ENCODE measurements at places on chromosomes 6 and 20. TPM values are rescaled to one million over a fixed set of nuclear protein-coding genes. Genes with fewer than 3 reads are reported as not detected.

DNA sequence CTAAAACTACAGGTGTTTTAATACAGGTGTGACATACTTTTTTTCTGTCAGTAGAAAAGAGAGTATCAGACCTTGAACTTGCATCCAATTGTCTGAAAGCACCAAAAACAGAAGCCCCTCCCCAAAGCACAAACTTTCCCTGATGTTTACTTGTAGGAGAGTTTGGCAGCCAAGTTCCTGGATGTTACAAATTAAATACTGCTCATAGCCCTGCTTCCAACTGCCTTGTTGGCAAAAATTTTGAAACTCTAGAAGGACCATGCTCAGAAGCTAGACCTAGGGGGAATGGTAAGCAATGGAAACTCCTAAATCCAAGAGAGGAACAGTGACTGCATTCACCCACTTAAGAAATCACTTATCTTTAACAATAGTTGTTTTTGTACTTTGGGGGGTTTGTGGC, 17.0 kb upstream of the ARG1 start:
- DNase-seq = no peak

DNA sequence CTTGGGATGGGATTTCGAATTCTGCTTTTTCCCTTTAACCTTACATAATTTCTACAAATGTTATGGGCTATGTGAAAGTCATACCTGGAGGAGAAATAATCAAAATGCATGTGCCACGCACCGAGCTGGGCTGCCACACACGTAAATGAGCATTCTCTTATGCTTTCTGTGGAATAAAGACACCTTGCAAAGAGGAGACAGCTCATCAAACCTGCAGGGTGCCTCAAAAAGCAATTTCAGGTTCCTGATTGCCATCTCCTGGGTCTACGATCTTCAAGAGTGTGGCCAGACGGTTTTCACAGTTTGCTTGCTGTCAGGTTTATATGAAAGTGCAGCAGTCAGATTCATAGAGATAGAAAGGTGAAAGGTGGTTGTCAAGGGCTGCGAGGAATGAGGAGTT, 36.6 kb downstream of the DUSP22 start:
- DNase-seq = no peak

DNA sequence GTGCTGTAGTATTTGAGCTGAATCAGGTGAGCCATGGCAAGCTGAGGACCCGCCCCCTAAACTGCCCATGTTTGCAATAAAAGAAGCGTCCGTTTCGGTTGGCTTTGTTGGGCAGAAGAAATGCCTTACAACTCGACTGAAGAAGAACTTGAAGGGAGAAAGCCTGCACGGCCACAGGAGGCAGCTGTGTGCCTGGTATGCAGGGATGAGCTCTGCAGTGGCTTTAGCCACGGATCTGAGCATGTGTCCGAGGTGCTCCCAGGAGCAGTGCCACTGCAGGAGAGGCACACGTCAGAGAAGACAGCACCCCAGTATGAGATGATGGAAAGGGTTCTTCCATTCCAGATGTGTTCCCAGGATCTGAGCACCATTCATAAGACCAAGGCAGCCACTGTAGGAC, 23.5 kb downstream of the KIZ start:
- no peak for DNase-seq

DNA sequence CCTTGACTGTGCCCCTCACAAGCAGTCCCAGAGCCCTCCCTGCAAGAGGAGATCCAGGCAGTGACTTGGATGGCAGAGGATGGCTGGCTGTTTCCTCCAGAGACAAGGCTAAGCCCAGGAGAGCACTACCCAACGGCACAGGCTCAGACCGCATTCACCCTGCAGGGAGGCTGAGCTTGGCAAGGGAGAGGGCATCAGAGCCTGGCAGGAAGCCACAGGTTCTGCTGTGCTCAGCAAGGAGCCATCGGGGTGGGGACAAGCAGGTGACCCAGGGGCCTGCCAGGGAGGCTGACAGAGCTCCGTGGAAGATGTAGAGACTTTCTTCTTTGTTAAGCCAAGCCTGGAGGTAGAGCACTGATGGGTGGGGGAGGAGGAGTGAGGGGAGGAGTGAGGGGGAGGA, 159.2 kb upstream of the CST7 start:
- DNase-seq = no peak

GRCh38 chr6:99609905-99610489, 3.4 kb downstream of the PRDM13 start:
- DNase-seq = no peak

GRCh38 chr20:38092915-38093314, 59.4 kb downstream of the RPRD1B start:
- no peak for DNase-seq

GRCh38 chr6:145814035-145814500, 527 bp downstream of the FBXO30 start:
- DNase-seq = peak; percentile 51

GRCh38 chr6:112899541-112899940, 552.4 kb downstream of the RFPL4B start:
- no peak for DNase-seq

- no peak for DNase-seq
Observed at GRCh38 chr20:13223736-13224520, 2.9 kb downstream of the ISM1 start.

DNA sequence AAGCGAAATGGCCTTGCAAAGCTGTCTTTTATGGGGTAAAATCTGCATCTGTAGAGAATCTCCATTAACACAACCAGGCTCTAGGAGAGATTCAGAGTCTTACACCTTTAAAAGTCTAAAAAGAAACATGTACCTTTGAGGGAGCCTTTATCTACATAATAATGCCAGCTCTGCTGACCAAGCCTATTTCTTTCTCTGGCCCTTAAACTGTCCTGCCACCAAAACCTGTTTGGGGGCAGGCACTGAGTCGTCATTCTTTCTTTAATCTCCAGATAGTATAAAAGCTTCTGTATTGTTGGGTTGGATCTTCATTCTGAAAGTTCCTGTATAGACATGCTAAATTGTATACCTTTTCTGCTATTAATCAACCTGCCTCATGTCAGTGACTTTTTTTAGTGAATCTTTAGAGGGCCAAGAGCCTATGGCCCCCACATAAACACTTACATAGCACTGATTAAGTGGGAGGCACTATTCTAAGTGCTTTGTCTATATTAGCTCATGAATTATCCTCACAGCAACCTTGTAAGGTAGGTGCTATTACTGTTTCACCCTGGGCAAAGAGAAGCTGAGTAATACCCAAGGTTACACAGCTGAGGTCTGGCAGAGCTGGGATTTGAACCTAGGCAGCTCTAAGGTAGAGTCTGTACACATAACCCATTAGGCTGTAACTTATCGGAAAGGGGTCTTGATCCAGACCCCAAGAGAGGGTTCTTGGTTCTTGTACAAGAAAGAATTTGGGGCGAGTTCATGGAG, 232.3 kb upstream of the DTNBP1 start:
- DNase-seq = no peak

- no peak for DNase-seq
Observed at GRCh38 chr6:168641446-168641845, 200.5 kb downstream of the SMOC2 start.

- no peak for DNase-seq
Observed at GRCh38 chr6:167569879-167570278, 245.0 kb downstream of the TTLL2 start.

- no peak for DNase-seq
Observed at GRCh38 chr20:63317061-63317460, 24.1 kb downstream of the COL20A1 start.

OPN5 gene
- polyA plus RNA-seq = 1.5 TPM

GRCh38 chr6:109374326-109374892, 7.9 kb downstream of the CD164 start:
- no peak for DNase-seq

- DNase-seq = no peak
Observed at GRCh38 chr6:100339574-100340255, 125.0 kb downstream of the SIM1 start.

DNA sequence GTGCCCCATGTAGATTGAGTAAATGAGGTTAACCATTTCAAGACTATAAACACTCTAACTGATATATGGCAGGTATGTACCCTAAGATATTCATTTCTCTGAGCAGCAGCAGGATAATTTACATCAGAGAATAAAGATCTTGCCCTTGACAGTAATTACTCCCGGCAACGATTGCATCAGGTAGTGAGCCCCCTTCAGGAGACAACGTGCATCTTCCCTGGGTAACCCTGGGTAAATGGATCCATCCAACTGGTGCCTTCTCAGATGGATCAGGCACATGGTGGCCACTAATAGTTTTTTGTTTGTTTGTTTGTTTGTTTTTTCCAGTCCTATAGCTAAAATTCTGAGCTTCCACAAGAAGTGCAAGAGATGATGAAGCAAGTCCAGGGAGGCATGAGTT, 469.4 kb upstream of the SLC35B3 start:
- DNase-seq = no peak

DNA sequence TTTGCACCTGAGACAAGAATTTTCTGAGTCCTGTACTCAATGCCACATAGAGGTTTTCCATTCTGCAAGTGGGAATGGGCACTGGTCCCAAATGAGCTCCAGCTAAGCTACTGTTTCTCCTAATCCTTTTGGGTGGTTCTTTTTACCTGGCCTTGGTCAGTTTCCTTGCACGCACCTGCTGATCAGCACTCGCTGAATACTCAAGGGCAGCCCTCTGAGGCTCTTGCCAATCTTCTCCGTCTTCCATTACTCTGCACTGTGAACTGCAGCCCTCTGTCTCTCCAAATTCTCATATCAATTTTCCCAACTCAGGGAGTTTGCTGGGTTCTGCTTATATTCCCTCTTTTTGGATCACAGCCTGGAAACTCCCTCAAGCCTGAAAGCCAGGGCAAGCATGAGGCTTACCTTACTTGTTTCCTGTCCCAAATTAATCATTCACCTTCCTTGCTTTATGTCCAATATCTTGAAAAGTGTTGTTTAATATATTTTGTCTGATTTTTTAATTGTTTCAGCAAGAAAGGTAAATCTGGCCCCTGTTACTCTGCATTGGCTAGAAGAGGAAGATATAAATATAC, 138.0 kb upstream of the TBX18 start:
- DNase-seq = no peak

DNA sequence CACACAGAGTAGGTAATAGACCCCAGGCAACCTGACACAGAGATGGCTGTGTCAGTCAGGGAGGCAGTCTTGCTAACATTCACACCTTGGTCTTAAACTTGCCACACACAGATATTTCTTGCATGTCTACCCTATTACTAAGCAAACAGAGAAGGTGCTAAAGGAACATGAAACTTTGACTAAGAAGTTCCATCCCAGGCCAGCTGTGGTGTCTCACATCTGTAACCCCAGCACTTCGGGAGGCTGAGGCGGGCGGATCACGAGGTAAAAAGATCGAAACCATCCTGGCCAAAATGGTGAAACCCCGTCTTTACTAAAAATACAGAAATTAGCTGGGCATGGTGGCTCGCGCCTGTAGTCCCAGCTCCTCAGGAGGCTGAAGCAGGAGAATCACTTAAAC, 222.4 kb upstream of the JARID2 start:
- DNase-seq = no peak

- DNase-seq = no peak
Observed at GRCh38 chr6:7911345-7911725, 747 bp upstream of the TXNDC5 start.

DNA sequence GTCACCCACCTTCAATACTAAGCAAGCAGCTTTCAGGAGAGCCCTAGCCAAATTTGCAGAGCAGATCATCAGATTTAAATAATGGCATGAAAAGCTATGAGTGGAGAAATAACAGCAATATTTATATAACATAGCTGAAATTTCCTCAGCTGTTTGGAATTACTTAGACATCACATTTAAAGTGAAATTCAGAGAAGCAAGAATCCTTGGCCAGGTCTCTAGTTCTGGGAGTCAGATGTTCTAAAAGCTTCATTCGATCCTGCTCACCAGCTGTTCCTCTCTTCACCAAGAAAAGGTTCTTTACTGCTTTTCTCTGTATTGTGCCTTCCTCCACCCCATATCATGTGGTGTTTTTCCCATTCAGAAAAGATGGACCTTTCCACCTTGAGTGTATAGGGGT, 152.3 kb upstream of the JAG1 start:
- no peak for DNase-seq

MARCKS gene
- polyA plus RNA-seq = 202 TPM

GSTA2 gene
- polyA plus RNA-seq = 0.36 TPM

GRCh38 chr6:25341923-25342619, 62.9 kb downstream of the CARMIL1 start:
- no peak for DNase-seq

- no peak for DNase-seq
Observed at GRCh38 chr20:48791014-48791413, 36.8 kb downstream of the PREX1 start.

UBD gene
- 0.69 TPM for polyA plus RNA-seq

VSX1 gene
- 0.04 TPM for polyA plus RNA-seq

- no peak for DNase-seq
Observed at GRCh38 chr6:44100088-44100550, 27.1 kb downstream of the MRPL14 start.

GRCh38 chr6:1890071-1890470, 280.4 kb downstream of the FOXC1 start:
- no peak for DNase-seq

DNA sequence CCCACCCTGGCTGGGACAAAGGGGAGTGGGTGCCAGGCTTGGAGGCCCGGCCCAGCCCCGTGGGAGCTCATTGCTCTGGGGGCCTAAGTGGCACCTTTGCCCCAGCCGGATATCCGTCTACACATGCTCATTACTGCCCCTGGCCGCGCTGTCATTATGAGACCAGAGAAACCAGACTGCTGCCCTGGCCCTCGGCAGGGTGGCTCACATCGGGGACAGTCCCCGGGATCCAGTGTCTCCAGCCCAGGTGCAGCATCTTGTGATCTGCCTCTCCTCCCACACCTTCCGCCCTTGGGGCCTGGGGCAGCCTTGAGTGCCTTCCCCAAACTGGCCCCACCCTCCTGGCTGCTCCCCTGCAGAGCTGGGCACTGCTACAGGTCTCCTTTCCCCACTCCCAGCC, 4.9 kb downstream of the SRMS start:
- no peak for DNase-seq

AKAP7 gene
- 11.8 TPM for polyA plus RNA-seq

DNA sequence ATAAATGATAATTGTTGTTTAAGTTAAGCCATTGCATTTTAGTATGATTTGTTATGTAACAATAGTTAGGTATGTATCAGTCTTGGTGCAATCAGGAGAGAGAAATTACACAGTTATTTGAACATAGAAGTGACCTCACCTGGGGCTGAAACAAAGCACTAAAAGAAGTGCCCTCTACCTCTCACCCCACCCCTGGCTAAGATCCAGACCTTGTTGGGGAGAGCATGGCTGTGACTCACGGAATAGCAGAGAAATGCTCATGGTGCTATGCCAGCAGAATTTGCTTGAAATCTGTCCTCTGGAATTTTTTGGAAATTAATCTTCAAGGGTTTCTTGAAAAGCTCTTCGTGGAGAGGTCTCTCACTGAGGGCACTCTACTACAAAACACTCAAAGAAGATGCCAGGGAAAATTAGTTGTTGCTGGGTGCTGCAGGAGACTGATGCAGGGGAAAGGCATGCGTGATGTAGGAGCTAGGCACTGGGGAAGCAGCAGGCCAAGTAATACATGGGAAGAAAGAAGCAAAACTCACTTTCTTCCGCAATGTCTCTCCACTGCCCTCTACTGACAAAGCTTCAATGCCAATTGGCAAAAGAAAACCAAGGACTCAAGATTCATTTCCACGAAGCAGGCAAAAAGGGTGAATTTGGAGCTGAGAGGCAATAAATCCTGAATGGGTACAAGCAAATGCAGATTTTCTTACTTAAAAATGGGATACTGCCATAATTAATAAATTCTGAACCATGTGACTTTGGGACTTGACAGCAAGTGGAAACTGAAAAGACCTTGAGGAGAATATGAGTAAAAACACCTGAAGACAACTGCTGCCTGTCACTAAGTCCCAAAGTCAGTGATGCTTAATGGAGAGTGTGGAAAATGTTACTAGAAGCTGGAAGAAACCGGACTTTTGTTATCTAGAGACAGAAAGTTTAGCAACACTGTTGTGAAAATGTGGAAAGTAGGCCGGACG, 136.3 kb upstream of the ZNF184 start:
- DNase-seq = no peak
